ENCODE measurements at places on chromosomes 12 and 14.

- DNase-seq = no peak
Observed at GRCh38 chr12:75944905-75945432, 86.6 kb downstream of the PHLDA1 start.

DNA sequence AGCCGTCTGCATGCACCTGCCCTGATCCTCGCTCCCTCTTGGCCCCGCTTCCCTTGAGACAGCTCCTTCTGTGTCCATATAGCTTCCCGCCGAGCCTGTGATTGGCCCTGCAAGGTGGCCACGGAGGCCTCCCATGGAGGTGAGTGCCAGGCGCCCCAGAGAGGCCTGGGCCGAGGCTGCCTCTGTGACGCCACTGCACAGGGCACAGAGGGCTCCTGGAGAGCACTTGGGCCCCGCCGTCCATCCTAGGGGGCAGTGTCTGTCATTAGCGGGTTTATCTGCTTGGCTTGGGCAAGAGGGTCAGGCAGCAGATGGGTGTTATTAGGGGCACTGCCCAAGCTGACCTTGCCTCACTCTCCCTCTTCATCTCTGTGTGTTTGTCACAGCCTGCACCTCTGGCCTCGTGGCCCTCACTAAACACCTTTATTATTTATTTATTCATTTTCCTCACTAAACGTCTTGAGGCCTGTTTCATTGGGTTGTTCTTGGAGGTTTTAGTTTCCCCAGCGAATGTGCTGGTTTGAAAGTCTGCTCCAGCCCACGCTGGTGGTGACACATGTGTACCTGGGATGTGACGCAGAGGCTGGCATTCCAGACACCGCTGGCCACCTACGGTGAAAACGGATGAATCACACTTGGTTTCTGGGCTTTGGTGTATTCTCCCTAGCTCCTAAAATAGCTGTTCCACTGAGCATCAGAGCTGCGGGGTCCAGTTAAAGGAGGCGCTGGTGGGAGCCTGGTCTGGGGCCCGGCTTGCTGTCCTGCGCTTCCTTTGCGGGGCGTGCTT lies 5.9 kb downstream of the ZFYVE21 start:
- DNase-seq = no peak

GRCh38 chr12:51527966-51528365 lies 63.1 kb upstream of the SCN8A start:
- no peak for DNase-seq

GRCh38 chr14:93228550-93228949 lies 21.5 kb downstream of the UBR7 start:
- DNase-seq = no peak

- DNase-seq = no peak
Observed at GRCh38 chr12:11672256-11673191, 23.1 kb downstream of the ETV6 start.

DNA sequence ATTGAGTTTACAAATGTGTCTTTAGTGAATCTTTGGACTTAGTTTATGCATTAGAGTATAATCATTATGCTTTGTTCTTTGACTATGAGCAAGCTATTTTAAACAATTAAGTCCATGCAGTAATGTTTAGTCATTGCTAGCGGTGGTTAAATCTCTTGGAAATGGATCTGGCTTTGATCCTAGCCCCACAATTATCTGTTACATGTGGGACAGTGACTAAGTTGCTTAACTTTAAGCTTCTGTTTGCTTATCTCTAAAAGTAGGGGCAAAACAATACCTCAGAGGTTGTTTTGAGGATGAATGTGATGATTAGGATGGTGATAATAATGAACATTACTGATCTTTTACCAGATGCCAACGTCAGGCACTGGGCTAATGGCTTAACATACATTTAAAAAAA lies 124.2 kb downstream of the NPAS3 start:
- DNase-seq = no peak

GRCh38 chr14:63508033-63508432 lies 35.1 kb downstream of the PPP2R5E start:
- DNase-seq = no peak

Data from cortex of kidney (tissue), 1 donor.